Urothelium cell line (cell line): ENCODE measurements at places on chromosomes 1 and 21.

- DNase-seq = no peak
These were observed 235.4 kb downstream of the CENPF start for GRCh38 chr1:214838351-214838750.

DNA sequence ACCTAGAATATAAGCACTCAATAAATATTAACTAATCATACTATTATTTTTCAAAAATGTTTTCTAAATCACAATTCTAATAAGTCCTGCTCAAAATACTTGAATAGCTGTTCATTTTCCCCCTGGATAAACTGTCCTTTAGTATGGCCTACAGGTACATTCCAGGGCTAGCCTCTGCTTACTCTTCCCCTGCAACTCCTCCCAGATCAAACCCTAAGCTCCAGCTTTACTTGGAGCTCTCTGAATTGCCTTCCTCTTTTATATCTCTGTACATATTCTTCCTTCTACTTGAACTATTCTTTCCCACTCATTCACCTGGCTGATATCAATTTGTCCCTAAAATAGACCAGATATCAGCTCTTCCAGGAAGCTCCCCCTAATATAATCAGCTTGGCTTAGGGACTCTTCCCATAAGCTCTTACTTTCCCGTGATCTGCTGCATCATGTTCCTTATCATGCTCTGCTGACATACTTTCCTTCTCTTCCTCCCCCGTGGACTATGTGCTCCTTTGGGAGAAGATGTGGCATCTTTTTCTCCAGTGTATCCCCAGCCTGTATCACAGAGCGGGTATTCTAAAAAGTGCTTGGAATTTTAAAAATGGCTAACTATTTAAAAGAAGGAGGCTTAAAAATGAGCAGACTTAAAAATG, 43.1 kb upstream of the PIGC start:
- DNase-seq = no peak

DNA sequence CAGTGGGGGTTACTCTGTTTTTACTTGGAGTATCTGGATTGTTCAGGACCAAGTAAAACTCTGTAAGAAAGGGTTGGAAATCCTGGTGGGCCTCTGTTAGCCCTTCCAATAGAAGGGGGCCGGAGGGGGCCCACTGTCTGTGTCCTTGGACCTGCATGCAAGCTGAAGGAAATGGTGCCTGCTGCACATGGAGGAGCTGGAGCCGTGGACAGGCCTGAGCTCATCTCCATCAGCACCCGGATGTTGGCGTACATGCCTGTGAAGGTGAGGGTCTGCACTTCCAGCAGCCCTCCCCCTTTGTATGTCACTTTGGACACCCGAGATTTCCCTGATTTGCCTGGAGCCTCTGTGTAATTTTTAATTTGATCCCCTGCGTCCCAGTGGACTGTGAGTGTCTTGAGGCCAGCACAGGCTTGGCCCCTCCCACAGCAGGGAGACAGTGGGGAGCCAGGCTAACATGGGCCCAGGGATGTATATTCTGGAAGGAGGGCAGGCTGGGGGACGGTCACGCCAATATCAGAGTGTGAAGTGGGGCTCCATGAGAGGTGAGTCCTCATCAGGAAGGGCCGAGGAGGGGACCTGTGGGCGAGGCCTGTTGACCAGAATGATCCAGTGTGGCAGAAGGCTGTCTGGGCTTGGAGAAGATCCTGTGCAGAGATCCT, 16.8 kb downstream of the GALNT2 start:
- DNase-seq = no peak

DNA sequence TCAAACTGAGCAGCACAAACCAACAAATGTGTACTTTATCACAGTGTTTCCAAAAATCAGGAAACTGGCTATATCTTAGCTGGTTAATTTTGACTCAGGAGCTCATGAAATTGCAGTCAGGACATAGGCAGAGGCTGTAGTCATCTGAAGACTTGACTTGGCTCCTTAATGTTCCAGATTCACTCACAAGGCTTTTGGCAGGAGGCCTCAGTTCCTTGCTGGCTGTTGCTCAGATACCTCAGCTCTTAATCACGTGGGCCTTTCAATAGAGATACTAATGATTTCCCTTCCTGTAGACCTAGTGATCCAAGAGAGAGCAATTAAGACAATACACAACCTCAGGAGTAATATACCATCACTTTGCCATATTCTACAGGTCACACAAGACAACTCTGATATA, 537.7 kb downstream of the BRINP3 start:
- DNase-seq = no peak

DNA sequence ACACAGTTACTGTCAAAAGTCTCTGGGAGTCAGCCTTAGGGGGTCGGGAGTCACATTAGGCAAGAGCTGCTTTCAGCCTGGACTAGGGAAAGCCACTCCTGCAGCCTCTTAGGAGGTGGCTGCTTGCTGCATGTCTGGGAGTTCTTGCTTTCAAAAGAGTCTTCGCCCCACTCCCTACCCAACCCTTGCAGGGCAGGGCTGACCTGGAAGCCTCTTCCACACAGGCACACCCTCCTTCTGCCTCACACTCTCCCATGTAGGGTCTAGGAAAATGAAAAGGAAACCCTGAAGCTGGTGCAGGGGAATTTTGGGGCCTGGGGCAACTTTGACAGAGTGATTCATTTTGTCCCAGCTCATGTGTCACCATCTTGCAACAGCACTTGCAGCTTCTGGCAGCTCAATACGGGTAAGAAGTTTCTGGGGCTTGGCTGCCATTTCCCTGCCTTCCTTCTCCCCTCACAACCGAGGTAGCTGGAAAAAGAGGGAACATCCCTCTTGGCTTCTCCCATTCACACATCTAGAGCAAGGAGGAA, 37.3 kb downstream of the KCND3 start:
- no peak for DNase-seq

DNA sequence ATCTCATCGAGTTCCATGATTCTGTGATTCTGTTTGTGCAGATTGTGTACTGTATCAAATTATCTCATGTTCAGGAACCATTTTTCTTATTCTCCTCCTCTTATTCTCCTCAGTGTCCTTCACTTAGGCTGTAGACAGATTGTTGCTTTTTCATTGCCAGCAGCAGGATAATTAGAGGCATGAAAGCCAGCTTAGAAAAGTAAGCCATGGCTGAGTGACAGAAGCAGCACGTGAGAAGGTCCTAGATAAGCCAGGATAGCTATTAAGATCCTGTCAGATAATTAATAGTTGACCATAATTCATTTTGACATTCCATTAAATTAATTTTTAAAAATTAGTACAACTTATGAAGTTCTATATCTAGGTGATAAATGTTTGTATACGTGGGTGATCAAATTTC, 60.8 kb upstream of the PRKACB start:
- DNase-seq = no peak

GRCh38 chr21:45388611-45389296, 16.2 kb upstream of the COL18A1 start:
- DNase-seq = no peak

DNA sequence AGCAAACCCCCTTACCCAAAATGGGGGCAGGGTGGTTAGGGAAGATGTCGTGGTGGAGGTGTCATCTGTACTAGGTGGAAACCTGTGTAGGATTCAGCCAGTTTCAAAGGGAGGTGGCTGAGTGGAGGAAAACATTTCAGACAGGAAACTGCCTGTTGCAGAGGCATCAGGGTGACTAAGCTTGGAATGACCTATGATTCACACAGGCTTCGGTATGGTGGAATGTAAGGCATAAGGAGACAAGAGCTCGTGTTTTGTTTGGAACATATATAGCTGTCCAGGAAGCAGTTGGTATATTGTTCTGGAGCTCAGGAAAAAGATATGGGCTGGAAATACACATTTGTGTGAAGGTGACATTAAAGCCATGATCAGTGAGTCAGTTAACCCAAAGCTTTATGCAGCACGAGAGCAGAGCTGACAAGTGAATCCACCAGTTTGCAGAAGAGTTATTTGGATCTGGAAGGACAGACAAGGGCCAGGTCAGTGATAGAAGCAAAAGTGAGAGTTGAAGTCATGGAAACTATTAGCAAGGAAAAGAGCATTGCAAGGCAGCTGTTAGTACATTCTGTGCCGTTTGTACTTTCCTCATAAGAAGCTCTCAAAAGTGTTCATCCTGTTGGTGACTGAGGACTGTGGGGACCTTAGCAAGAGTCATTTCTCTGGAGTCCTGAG, 12.2 kb downstream of the UTP25 start:
- peak; percentile 88 for DNase-seq

- DNase-seq = no peak
These were observed 270.4 kb downstream of the HLX start for GRCh38 chr1:221149555-221150075.

- DNase-seq = no peak
These were observed 100.0 kb upstream of the RAB4A start for GRCh38 chr1:229170778-229171505.

DNA sequence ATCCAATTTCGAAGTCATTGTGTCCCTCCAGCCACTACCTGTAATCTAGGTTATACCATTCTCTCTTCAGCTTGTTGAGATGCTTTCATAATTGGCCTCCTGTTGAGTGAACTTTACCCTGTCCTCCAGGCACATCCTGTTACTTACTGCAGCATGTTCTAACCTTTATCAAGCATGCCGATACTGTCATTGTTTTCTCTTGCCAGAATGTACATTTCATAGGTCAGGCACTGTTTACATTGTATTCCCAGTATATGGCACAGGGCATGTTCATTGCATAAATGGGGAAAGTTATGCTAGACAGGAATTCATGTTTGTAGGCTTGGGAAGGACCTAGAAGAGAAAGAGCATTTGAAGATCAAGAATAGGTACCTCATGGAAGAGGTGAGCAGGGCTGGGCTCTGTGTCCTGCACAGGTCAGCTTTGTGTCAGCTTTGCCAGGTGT, 10.2 kb downstream of the CXADR start:
- no peak for DNase-seq

- no peak for DNase-seq
These were observed 26.4 kb upstream of the EEIG2 start for GRCh38 chr1:108533351-108534083.

- no peak for DNase-seq
These were observed 9.8 kb downstream of the NPR1 start for GRCh38 chr1:153688276-153688675.

DNA sequence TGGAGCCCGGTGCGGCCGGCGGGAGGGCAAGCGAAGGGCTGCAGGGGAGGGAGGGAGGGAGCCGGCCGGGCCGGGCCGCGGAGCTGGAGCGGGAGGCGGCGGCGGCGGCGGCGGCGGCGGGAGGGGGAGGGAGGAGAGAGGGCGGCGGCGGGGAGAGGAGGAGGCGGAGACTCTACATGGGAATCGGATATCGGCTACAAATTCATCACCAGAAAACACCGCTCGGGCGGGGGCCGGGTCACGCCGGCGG, at the start of gene AKT3:
AKT3 (minus strand) TSS at position 42 of the 250 bp plus-strand sequence. CDS start 7,073 bp downstream, outside the sequence.
- peak; percentile 77 for DNase-seq

GRCh38 chr1:10616696-10617095, 141.9 kb downstream of the PEX14 start:
- DNase-seq = no peak

DNA sequence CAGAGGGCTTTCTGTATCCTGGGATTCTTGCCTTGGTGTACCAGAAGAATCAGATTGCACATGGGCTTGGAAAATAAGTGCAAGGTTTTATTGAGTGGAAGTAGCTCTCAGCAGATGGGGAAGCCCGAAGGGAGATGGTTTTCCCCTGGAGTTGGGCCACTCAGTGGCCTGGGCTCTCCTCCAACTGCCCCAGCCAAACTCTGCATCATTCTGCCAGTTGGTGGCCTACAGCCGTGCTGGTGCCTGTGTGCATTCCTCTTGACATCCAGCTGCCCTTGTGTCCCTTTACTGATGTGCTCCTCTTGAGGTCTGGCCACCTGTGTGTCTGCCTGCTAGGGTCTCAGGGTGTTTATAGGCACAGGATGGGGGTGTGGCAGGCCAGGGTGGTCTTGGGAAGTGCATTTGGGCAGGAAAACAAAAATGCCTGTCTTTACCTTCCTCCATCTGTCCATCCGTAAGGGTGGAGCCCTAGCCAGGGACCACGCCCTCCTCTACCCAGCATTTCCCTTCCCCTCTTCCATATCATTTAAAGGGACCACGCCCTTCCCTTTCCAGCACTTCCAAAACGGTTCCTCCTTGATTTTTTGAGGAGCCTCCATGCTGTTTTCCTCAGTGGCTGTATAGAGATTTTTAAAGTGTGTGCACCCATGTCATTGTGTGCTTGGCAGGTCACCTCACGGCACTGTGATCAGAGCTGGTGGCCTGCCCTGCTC, 18.9 kb downstream of the SNAP47 start:
- no peak for DNase-seq

DNA sequence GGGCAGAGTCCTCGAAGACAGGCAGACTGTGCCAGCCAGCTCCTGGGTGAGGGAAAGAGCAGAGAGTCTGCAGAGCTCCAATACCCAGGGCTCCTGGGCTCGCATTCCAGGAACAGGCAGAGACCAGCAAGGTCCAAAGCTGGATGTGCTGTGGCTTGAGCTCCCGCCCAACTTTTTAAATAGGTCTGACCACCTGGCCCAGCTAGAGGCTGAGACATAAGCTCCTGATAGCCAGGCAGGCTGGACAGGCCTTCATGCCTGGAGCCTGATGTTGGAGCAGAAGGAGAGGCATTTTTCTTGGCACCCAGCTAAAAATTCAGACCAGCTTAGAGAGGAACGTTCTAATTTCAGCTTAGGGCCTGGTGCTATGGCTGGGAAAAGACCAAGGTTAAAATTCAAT, 178.4 kb upstream of the TMEM51 start:
- no peak for DNase-seq

- DNase-seq = no peak
These were observed 111.1 kb downstream of the ATP1B1 start for GRCh38 chr1:169217636-169218035.

GRCh38 chr1:22253012-22253790, 110.3 kb upstream of the WNT4 start:
- DNase-seq = no peak

GRCh38 chr1:212458817-212459216, 26.1 kb downstream of the NENF start:
- DNase-seq = no peak

DNA sequence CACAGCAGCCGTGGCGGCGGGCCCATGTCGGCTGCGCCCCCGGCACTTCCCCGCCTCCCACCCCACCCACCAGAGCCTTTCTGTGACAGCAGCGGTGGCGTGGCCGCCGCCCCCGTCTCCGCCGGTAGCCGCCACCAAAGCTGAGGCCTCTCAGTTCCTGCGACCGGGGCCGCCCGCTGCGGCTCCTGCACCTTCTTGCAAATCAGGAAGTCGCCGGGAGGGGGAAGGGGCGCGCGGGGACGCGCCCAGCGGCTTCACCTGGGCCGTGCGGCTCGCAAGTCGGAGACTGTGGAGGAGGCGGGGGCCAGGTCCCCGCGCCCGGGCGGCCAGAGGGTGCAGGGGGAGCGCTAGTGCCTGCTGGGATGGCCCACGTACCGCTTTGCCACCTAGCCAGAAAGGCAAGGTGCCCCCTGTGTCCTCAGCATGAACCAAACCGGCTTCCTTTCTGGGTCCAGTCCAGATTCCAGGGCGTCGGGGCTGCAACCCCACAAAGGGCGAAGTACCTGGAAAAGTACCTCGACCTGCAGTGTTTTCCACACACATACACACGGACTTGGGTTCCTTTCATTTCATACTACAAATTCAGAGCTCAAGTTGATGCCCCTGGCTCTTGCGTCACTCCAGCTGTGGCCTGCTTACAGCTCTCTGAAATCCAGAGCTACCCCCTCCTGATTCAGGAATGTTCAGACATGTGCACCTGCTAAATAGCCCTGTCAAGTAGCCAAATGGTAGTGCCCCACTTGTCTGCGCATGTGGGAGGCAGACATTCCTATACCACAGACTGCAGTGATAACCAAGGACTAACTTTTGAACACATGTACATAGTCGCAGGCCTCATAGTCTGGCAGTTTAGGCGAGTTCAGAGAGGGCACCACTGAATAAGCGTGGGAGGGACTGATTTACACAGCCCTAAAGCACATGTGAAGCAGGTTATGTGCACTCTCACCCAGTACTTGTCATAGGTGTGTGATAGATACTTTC, at the start of gene DENND1B:
DENND1B (minus strand) TSS at position 199 of the 981 bp plus-strand sequence. CDS start 325 bp downstream, outside the sequence.
- peak; percentile 59 for DNase-seq

- DNase-seq = peak; percentile 49
These were observed 232.1 kb upstream of the KAZN start for GRCh38 chr1:14366091-14367018.

- no peak for DNase-seq
These were observed 190.0 kb upstream of the EDN2 start for GRCh38 chr1:41674522-41674921.
